Glomerular endothelial cell (primary cell): ENCODE measurements at places on chromosomes 16 and 17.

GRCh38 chr17:29294580-29294900 lies 592 bp upstream of the NUFIP2 start:
- DNase-seq = no peak

GRCh38 chr17:16569358-16569712 lies 331 bp upstream of the ZNF287 start:
- DNase-seq = no peak

GRCh38 chr16:57204675-57205074 lies 18.5 kb downstream of the RSPRY1 start:
- no peak for DNase-seq

DNA sequence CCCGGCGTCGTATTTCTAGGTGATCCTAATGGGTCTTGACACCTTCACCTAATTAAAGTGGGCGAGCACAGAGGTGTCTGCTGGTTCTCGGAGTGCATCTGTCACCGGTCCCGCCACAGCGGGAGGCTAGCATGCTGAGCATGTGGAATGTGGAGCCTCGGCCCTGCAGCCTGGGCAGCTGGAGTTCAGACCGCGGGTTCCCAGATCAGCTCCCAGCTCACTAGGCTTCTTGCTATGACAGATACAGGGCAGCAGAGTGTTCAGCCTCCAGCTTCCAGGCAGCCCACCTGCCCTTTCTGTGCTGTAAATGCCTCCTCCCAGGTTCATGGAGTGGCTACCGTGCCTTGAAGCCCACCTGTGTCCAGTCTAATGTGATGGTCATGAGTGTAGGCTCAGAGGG lies 166.7 kb downstream of the CPPED1 start:
- no peak for DNase-seq

- DNase-seq = no peak
Measured at GRCh38 chr17:81049973-81050551, 15.1 kb downstream of the BAIAP2 start.

GRCh38 chr16:85437166-85438052 lies 175.7 kb upstream of the GSE1 start:
- DNase-seq = no peak

GRCh38 chr17:27788919-27789318 lies 11.4 kb downstream of the NOS2 start:
- no peak for DNase-seq

- no peak for DNase-seq
Measured at GRCh38 chr17:82116246-82116645, 18.2 kb upstream of the FASN start.

- no peak for DNase-seq
Measured at GRCh38 chr17:42548993-42549755, 3.5 kb upstream of the HSD17B1 start.

- DNase-seq = no peak
Measured at GRCh38 chr17:79000396-79001189, 9.0 kb downstream of the CANT1 start.

GRCh38 chr17:79732804-79733691 lies 2.3 kb downstream of the ENPP7 start:
- no peak for DNase-seq
